ENCODE measurements at places on chromosomes 4 and X.
A peak's percentile ranks its signal among the peaks of the same experiment; 100 is the strongest.

GRCh38 chr4:68401231-68401630, 46.0 kb upstream of the TMPRSS11E start:
- no peak for DNase-seq

GRCh38 chr4:41466249-41466648, 71.7 kb upstream of the LIMCH1 start:
- no peak for DNase-seq

DNA sequence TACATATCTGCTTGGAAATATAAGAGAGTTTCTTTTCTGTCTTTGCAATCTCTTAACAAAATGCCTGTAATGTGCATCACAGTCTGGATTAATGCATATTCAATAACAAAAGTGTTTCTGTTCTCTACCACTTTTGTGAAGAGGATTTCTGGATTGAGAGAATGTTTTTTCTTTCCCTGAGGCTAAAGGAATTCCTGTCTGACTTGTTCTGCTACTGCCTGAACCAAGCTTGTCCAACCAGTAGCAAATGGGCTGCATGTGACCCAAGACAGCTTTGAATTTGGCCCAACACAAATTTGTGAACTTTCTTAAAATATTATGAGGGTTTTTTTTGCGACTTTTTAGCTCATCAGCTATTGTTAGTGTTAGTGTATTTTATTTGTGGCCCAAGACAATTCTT, 1133.9 kb downstream of the SH3BGRL start:
- no peak for DNase-seq

DNA sequence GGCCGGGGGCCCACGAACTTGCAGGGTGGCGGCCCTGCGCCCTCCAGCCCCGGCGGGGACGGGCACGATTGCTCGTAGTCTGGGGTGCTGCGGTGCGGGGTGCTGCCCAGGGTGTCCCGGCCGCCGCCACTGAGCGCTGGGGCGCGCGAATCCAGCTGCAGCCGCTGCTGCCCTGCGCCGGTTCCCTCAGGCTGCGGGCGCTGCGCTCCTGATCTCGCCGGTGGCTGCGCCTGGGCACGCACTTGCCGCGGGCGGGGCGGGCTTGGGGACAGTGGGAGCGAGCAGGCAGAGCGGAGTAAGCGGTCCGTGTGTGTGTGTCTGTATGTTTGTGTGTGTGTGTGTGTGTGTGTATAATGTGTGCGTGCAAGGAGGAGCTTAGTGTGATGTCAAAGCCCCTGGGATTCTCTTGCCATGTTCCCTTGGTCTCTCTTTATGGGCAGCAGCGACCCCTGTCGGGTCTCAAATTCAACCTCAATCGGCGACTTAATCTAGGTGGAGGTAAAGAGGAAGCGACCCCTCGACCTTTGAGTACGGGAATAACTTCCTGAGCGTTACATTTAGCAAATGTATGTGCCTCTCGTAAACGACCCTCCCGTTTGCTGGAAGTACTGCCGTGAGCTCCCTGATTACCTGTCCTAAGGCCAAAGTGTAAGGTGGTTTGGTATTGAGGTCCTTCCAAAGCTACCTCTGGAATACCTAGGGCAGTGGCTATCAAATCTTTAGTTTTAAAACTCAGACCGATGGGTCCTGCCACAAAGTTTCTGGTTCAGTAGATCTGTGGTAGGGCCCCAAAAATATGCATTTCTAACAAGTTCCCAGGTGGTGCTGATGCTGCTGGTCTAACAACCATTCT, at the start of gene RNF150:
Gene RNF150 (minus strand): TSS at position 324 of the 853 bp plus-strand sequence.
- peak; percentile 69 for DNase-seq

DNA sequence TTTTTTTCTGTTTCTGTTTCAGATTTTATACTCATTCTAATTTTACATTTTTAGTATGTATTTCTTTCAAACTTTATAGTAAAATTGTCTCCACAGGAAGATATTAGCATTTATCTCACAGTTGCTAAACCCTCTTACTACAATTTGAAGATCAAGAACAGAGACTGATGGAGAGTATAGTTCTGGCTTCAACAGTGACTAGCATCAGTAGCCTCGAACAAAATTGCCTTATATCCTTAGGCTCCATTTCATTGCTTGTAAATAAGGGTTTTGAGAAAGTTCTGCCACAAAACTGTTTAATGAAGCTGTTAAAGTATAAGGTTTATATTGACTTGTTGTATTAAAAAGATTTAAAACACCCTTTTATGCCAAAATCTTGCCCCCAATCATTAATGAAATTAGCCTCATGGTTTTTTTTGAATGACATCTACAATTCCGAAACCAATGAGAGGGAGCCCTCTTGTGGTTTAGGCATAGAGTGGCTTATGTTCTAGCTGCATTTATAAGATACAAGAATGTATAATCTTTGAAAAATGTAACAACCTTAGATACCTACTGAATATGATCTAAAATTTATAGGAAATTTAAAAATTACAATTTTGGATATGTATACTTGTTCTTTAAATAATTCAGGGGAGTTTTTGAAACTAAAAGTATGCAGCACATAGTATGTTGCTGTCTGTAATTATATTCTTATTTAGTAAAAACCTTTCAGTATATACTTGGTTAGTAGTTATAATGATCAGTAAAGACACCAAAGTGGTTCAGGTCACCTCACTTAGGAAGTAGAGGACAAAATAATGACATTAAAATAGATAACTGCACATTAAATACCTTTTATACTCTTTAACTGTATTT, 109.8 kb upstream of the HPGD start:
- DNase-seq = no peak

DNA sequence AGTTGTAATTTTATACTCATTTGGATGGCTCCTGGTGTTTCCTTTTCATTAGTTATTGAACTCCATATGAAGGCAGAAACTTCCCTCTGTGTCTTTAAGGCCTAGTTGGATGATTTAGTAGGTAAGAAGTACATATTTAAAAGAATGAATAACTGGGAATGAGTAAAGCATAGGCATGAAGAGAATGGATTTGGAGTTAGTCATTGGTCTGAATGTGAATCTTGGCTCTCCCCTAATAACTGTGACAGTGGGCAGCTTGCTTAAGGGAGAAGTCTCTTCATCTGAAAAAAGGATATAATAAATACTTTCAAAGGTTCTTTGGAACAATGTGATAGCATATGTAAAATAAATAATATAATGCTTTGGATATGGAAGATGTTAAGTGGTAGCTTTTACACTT, 13.2 kb downstream of the SNX25 start:
- no peak for DNase-seq

GRCh38 chrX:110318664-110318968, 731 bp upstream of the AMMECR1 start:
- no peak for DNase-seq

DNA sequence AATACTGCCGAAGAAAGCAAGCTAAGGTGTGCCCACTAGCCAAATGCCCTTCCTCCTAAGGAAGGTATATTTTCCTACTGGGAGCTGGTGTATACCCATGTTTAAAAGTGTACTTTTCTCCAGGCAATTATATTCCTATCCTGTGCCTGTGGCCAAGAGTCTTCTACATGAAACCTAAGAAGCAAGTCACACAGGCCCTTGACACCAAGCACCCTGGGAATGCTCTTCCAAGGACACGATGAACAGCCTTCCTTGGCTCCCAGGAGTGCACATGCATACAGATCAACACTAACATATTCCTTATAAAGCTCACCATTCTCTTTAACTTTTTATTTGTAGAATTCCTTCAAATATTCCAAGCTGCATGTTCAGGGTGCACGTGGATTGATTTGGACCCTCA, 17.3 kb upstream of the ARHGAP6 start:
- DNase-seq = no peak

DNA sequence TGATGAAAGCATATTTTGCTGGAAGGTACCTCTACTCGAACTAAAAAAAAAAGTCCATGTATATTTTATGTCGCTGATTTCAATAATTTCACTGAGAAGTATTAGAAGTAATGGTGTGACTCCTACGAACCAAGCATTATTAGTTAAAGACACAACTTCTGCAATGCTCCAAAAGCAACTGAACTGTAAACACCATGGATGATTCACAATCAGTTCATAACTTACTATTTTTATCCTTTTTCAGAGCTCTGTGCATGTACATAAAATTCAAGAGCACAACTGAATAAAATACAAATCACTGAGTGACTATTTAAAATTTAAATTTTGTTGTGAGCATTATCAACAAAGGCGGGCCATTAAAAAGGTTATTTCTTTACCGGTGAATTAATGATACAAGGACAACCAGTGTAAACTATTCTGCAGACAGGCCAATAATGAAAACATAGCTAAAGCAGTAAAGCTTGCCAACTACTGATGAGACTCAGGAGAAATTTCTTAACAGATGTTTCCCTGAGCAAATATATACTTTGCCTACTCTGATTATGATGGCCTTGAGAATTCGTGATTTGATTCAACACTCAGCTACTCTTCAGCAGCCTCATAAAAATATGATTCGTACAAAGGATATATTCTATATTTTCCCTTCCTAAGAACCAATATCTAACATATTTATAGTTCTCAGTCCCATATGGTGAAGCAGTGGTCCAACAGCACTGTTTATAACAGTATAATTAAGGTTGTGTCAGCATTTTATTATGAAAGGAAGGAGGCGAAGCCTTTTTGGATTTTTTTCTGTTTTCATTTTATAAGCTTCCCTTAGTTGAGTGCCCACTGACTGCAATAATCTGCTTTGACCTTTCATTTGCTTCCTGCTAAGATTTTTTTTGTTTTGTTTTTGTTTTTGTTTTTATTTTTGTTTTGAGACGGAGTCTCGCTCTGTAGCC, 62.8 kb upstream of the NEIL3 start:
- DNase-seq = no peak

GRCh38 chr4:17293901-17294300, 218.0 kb downstream of the QDPR start:
- no peak for DNase-seq

- peak; percentile 72 for DNase-seq
Measured at GRCh38 chr4:985123-985830, 1.6 kb upstream of the IDUA start.

DNA sequence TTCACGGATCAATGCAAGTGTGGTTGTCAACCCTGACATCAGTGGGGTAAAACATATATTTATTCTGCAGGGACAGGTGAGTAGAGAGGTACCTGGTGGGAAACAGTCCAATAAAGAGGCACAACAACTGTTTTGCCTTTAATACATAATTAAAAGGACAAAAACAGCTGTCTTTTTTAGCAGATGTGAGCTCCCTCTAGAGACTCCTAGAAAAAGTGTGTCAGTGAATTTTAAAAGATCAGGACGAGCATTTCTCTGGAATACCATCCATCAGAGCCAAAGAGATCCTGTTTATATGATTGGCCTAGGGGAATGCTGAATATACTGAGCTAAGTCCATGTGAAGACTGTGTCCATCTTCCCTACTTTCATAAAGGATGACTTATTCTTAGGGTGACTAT, 58.3 kb downstream of the TMEM144 start:
- DNase-seq = no peak

DNA sequence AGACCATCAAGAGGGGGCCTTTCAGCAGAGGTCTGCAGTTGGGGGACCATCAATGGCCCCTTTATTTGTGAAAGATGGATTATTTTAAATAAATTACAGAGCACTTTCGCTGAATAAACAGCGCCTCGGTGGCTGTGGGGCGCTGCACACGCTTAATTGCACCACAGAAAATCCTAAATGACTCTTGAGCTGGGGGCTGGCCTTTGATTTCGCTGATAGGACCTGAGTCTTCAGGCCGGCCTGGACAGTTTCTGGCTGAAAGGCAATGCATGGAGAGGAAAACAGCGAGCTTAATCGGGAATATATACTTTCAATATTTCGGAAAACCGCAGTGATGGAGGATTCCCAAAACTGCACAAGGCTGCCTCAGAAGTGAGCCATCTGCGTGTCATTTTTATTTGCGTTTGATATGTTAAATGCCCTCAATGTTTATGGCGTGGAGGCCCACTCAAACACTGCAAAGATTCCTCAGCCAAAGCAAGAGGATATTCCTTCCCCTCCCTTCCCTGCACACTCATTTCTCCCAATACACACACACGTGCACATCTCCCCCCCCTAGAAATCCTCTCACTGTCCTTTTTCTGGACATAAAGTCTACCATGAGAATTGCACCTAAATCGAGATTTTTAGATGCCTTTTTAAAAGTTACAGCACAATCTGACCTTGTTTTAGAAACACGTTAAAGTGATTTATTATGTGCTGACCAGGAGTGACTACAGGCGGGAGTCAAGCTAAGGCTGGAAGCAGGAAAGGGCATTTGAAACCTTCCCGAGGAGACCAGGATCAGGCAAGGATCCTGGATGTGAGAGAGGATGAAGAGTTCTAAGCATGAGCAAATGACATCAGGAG, 340.7 kb downstream of the RAB28 start:
- DNase-seq = no peak

DNA sequence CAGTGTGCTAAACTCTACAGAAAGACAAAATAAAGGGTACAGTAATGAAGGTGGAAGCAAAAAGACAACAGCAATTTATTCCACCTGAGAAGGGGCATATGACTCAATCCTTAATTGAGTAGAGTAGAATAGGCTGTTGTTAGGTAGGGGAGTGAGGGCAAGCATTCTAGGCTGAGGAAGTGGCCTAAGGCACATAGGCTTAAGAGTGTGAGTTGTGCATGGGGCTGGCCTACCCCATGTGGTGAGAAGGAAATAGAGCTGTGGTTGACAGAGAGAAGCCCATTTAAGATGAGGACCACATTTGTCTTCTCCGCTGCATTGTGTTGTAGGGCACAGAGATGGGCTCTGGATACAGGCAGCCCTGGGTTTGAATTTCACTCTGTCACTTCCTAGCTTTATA, 3.4 kb upstream of the ZCCHC18 start:
- no peak for DNase-seq

DNA sequence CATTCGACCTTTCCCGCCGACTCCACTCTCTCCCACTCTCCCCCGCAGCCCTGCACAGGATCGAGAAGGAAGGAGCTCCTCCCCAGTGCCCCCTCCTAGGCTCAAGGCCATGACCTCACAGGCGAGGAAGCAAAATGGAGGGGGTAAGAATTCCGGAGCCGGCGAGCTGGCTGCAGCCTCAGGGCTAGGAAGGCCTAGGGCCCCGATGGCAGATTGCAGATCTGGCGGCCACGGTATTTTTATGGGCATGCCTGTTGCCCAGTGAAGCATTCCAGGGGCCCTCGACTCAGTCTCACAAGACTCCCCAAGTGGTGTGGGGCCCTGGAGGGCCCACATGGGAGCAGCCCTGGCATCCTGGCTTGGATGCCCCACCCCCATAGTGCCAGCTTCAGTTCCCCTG, 942 bp upstream of the L1CAM start:
- no peak for DNase-seq

GRCh38 chrX:44784241-44784640, 59.6 kb upstream of the DUSP21 start:
- DNase-seq = no peak

DNA sequence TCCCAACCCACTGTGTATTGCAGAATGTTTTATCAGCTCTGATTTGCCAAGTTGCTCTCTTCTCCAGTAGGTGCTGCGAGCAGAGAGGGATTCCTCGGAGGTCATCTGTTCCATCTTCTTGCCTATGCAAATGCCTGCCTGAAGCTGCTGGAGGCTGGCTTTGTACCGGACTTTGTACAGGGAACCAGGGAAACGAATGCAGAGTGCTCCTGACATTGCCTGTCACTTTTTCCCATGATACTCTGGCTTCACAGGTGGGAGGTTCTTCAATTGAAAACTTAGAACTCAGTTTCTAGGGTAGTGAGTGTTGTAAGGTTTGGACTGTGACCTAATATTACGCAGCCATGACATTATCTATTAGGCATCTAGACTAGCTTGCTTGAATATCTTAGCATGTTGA, 24.9 kb downstream of the AR start:
- DNase-seq = no peak

- no peak for DNase-seq
Measured at GRCh38 chrX:1384658-1385252, 7.2 kb downstream of the SLC25A6 start.

GRCh38 chr4:37467223-37467622, 219.0 kb downstream of the RELL1 start:
- DNase-seq = no peak
